ENCODE measurements at places on chromosomes 7 and 10.

DNA sequence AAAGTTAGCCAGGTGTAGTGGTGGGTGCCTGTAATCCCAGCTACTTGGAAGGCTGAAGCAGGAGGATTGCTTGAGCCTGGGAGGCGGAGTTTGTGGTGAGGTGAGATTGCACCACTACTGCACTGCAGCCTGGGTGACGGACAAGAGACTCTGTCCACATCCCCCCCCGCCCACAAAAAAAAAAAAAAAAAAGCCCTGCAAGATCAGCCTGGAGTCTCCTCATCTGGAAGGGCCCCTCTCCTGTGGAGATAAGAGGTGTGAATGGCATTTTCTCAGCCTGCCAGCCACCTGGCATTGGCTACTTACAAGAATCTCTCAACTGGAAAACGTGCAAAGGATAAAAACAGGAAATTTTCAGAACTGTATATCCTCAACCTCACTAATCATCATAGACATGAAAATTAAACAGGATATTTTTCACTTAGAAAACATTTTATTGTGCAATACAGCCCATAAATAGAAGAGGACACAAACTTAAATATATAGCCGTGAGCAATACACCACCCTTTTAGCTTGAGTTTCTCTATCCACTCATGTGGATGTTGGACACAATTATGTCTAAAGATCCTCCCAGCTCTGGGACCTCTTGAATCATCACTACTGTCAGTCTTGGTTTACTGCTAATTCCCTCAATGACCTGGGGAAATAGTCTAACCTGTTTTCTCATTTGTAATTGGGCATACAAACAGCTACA lies 11.3 kb upstream of the TSPAN15 start:
- no peak for DNase-seq

GRCh38 chr10:34176351-34176750 lies 638.7 kb downstream of the PARD3 start:
- DNase-seq: no peak

DNA sequence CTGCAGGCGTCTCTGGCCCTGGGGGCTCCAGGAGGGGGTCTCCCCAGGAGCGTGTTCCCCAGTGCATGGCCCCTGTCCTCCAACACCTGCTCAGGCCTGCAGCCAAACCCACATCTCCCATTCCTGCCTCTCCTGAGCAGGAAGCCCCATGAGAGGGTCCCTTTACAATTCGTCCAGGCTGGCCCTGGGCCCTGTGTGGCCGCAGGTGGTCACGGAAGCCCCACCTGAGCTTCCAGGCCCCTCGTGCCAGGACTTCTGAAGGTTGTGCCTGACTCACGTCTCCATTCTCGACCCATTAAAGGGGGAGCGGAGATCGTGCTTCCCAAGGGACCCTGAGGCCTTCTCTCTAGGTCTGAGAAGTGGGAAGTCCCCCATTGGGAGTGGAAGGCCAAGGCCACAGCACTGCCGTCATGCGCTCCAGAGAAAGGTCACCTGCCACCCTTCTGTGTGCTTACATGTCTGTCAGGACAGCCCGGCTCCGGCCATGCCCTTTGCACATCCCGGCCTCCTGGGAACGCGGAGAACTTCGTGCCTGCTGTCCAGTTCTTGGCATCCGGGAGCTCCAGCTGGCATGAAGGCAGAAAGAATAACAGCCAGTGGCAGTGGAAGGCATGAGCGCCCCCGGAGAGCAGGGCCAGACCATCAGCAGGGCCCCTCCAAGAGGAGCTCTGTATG lies 382.3 kb downstream of the DNAJB6 start:
- DNase-seq: no peak

- DNase-seq: no peak
Measured at GRCh38 chr7:119999738-120000475, 273.1 kb upstream of the KCND2 start.

GRCh38 chr7:18565337-18565736 lies 69.8 kb downstream of the HDAC9 start:
- DNase-seq: no peak

- no peak for DNase-seq
Measured at GRCh38 chr10:29297678-29298077, 8.8 kb downstream of the LYZL1 start.

- DNase-seq: peak; percentile 11
Measured at GRCh38 chr7:93055543-93056107, 62.2 kb downstream of the SAMD9 start.

DNA sequence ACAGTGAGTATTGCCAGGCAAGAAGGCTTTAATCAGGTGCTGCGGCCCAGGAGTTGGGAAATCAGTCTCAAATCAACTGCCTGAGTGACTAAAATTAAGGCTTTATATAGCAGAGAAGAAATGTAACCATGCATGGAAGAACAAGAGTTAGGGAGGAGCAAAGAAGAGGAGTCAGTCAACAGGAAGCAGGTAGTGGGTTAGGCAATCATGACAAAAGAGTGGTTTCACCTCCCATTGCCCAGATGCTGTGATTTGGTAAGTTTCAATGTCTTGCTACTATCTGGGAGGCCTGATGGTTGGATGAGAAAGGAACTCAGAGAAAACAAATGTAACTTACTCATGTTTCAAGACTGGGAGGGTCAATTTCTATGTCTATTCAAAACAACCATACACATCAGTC lies 998.3 kb downstream of the GATA3 start:
- DNase-seq: no peak

- no peak for DNase-seq
Measured at GRCh38 chr10:78847485-78847884, 221.3 kb upstream of the ZMIZ1 start.

DNA sequence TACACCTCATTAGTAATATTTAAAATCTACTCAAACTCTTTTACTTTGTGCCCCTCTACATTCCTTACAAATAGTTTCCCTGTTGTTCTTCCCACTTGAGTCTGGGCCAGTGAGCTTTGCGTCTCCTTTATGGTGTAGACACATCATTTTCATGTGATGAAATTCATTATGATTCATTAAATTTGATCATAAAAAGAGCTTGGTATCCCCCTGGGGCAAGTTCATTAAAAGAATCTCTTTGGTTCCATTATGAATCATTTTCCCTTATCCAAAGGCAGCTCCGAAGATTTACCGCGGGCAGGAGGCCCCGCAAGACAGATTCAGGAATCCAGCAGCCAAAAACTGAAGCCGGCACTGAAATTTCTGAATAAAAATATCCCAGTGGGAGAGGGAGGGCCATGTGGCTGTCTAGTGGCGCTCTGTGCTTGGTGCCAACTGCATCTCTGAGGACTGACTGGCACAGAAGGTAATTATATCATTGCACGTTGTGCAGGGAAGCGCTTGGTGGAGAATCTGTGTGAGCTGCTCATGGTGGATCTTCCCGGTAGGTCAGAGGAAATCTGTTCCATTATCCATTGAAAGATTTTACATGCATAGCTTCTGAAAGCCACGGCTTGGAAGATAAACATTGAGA lies 151.4 kb upstream of the PITRM1 start:
- no peak for DNase-seq

DNA sequence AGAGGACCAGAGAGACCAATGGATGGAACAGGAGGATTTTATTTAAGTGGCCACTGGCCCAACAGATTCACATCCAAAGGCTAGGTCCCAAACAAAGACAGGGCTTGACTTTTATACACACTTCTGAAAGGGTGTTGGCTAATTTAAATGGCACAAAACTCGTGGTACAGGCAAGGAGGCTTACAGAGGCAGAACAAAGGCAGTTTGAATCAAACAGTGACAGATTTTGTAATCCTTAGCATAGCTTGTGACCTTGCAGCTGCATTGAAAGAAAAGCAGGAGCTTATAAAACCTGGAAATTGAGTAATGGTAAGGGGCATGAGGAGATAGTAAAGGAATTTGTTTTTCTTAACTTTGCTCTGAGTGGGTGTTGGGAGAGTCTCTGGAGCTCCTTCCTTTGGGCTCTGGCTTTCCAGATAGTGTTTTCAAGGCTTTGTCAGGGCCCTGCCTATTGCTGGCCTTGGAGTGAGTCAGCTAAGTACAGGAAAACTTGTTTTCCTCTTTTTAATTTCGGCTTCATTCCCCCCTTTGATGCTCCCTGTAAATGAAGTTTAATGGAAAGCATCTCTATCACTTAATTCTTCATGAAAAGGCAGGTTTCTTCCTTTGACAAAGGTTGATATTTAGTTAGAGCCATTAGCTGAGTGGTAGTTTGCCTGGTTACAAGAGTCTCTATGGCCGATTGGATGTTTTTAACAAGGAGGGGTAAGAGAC lies 96.9 kb downstream of the TRIM24 start:
- no peak for DNase-seq

- no peak for DNase-seq
Measured at GRCh38 chr10:91200314-91201212, 19.9 kb upstream of the PCGF5 start.

DNA sequence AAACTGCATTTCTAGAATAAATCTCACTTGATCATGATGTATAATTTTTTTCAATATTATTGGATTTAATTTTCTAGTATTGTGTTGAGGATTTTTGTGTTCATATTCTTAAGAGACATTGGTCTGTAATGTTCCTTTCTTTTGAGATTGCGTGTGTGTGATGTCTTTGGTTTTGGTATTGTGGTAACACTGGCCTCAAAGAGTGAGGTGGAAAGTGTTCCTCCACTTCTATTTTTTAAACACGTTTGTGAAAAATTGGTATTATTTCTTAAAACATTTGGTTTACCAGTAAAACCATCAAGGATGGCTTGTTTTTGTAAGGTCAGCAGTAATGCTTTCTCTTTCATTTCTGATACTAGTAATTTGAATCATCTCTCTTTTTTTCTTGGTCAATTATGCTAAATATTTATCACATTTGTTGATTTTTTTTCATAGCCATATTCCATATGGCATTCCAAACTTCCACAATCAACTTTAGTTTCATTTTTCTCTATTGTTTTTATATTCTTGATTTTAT lies 290.2 kb upstream of the CDC14C start:
- no peak for DNase-seq

GRCh38 chr7:16838386-16838785 lies 33.6 kb upstream of the AGR2 start:
- no peak for DNase-seq

- DNase-seq: no peak
Measured at GRCh38 chr10:77594471-77594783, 43.2 kb downstream of the KCNMA1 start.

DNA sequence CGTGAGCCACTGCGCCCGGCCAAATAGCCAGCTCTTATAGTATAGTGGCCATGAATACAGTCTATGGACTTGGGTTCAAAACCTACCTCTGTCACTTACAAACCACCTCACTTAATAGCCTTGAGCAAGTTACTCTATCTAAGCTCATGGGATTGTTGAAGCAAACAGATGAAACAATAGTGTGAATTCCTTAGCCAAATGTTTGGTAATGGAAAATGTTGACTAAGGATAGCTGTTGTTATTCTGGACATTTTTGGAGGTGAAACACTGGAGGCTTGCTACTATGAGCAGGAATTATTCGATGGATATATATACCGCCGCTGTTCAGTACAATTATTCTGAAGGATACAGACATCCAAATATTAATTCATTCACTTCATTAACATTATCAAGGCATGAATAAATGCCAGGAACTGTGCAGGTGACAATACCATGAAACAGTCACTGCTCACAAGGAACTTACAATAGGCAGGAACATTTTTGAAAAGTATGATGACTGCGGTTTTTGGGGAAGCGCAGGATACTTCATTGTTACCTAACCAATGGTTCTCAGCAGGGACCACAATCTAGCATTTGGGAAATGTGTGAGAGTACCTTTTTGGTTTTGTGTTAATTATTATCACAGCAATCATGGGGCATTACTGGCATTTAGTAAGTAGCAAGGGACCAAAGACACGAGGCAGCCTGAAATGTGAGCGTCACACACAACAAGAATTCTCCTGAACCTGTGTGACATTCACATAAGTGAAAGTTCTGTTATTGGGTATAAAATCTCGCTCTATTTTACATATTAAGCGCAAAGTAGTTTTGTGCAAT lies 55.7 kb downstream of the CUBN start:
- DNase-seq: no peak

DNA sequence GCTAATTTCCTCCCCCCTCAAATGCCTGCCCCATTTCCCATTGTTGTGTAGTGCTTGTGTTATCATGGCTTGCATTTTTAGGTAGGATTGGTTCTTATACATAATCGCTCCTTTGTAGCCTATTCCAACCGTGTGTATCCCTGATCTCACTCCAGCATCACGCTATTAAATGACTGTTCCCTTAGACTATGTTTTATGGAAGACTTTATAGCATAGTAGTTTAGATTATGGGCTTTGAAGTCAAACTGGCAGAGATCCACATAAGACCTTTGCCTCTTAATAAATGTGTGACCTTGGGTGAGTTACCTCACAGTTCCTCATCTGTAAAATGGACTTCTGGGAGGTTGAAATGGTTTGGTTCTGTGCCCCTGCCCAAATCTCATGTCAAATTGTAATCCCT lies 5.4 kb upstream of the RABGEF1 start:
- no peak for DNase-seq

DNA sequence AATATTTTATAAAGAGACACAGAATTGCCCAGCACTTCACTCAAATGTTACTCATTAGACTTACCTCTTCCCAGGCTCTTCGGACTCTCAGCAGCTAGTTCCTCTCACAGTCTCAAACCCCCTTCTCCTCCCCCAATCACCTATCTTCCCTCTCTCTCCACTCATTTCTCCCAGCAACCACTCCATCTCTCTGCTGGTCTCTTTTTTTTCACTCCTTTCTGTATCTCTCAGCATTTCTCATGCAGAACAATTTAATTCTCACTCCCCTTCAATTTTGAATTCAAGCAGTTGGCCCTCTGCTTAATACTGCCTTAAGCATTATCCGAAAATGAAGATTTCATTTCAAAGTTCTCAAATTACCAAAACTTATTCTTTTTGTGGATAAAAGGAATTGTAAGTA lies 34.4 kb upstream of the CAV2 start:
- DNase-seq: no peak

- no peak for DNase-seq
Measured at GRCh38 chr7:92837000-92837749, 802 bp upstream of the CDK6 start.

- DNase-seq: no peak
Measured at GRCh38 chr7:116713918-116714317, 41.9 kb downstream of the MET start.

DNA sequence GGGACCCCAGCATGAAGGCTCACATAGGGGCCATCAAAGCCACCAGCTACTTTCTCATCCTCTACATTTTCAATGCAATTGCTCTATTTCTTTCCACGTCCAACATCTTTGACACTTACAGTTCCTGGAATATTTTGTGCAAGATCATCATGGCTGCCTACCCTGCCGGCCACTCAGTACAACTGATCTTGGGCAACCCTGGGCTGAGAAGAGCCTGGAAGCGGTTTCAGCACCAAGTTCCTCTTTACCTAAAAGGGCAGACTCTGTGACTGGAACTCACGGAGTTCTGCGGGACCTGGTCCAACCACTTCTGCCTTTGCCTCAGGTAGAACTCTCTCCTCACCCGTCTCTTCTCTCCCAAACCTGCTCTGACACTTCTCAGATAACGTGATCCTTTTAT lies 945 bp downstream of the TAS2R40 start:
- no peak for DNase-seq

DNA sequence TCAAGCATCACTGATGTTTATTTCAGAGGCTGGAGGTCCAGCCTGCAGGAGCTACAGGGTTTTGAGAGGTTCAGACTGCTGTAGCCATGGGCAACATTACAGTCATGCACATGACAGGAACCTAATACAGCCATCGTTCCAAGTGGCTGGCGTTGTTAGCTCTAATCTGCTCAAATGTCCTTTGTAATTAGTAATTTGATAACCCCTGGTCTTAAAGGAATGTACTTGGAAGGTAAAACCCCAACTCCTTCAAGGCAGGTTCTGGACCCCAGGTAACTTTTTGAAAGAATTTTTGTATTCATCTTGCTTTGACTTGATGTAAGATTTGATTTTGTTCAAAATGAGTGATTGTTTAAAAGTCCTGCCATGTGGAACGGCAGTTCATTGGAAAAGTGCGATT lies 34.7 kb upstream of the FOXI2 start:
- DNase-seq: no peak

GRCh38 chr7:46630031-46630430 lies 709.0 kb upstream of the IGFBP3 start:
- DNase-seq: no peak
